CD14-positive monocyte (primary cell): ENCODE measurements at places on chromosomes 2 and 18.
A peak's percentile ranks its signal among the peaks of the same experiment; 100 is the strongest.

DNA sequence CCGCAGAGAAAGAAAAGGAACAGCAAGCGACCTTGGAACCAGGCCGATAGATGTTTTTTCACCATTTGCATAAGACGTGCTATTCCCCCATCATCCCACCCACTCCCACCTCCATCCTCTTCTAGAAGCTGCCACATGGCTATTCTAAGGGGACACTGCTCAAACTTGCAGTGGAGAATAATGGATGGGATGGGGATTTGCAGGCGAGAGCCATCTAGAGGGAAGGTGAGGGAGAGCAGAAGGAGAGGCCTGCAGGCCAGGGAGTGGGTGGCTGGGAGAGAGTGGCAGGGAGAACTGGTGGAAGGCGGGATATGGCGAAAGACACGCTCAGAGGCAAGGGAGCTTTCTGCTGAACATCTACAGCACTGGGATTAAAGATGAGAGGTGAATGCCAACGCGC is 84.9 kb downstream of the MAPK4 start:
- DNase-seq: no peak

GRCh38 chr18:2121224-2121623 is 450.1 kb downstream of the METTL4 start:
- no peak for DNase-seq

DNA sequence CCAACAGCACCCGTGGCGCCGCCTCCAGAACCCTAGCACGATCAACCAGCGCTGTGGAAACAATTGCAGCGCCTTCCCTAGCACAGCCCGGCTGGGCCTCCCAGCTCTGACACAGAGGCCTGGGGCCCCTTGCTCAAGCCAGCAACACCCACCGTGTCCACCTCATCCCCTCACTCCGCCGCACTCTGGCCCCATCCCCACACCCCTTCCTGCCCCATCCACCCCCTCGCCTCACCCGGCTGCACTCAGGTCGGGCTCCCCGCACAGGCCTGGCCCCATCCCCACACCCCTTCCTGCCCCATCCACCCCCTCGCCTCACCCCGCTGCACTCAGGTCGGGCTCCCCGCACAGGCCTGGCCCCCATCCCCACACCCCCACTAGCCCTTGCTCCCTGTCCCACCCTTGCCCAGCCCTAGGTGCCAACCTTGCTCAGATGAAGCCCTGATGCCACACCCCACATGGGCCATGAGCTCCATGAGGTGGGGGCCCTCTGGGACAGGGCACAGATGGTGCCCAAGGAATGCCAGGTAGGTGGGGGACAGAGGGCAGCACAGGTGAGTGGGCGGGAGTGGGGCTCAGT is 28.7 kb downstream of the KIF1A start:
- DNase-seq: no peak

DNA sequence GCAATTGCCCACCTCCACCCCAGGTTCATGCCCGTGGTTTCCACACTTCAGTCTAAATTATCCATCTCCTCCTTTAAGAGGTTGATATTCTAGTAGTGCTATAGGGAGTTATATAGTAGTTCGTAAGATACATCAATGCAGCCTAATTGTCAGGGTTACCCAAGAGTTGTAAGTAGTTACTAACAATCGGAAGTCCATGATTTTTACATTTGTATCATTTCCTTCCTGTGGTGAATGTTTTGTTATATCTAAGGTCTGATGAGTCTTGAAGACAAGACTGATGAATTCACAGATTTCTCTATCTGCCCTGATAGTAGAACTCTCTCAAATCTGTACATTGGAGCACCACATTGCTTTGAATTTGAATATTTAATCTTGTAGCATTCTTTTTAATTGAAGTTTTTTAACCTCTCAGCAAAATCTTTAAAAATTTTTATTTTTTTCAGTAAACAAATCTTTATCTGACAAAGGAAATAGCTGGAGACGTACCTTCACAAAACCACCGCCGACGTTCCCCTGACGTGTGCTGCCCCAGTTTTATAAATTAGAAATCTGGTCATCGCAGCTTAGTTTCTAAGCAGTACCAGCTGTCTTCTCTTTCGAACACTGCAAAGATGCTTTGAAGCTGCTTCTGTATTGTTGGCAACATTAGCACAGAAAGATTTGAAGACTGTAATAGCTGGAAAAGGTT is 264.5 kb downstream of the SOCS6 start:
- DNase-seq: no peak

DNA sequence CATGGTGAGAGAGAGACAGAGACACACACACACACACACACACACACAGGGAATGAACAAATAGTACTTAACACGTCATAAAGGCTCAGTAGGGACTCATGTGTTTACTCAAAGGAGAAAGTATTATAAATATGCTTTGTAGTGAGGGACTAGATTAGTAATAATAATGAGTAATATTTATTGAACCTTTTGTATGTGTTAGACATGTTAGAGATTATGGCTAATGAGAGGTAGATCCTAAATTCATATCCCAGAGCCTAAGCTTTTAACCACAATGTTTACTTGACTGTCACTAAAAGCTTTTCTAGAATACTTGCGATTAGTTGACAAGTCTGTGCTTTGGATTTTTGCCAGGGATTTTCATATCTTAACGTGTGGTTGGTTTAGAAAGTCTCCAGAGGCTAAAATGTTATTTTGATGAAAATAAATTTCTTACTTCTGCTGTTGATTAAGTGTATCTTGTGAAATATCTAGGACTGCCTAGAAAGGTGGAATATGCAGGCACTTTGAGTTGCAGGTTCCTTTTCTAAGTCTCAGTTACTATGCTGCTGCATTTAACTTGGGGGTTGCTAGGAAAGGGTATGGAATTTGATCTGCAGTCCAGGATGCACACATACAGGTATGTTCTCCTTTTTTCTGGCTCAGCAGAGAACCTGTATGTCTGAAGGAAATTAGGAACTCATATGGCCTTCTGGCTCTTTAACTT is 64.5 kb downstream of the UBR3 start:
- no peak for DNase-seq

- no peak for DNase-seq
These were observed 1528.2 kb upstream of the ZEB2 start for GRCh38 chr2:146048141-146048540.

- peak; percentile 43 for DNase-seq
These were observed 40.1 kb upstream of the NDUFV2 start for GRCh38 chr18:9062418-9062751.

DNA sequence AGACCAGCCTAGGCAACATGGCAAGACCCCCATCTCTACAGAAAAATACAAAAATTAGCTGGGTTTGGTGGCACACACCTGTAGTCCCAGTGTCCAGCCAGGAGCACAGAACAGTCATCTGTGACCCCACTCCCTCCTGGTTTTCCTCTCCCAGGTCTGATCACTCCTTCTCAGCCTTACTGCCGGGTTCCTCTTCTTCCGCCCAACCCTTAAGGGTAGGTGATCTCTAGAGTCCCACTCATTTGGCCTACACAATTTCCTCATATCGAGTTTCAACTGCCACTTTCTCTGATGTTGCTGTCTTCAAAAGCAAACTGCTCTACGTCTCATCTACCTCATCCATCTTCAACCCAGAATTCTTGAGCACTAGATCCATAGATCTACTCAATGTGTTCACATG is 13.4 kb upstream of the MAT2A start:
- DNase-seq: no peak

GRCh38 chr2:176128172-176128981 is 1.1 kb upstream of the HOXD8 start:
- no peak for DNase-seq

- no peak for DNase-seq
These were observed 158.9 kb downstream of the TWIST2 start for GRCh38 chr2:239006622-239007285.

DNA sequence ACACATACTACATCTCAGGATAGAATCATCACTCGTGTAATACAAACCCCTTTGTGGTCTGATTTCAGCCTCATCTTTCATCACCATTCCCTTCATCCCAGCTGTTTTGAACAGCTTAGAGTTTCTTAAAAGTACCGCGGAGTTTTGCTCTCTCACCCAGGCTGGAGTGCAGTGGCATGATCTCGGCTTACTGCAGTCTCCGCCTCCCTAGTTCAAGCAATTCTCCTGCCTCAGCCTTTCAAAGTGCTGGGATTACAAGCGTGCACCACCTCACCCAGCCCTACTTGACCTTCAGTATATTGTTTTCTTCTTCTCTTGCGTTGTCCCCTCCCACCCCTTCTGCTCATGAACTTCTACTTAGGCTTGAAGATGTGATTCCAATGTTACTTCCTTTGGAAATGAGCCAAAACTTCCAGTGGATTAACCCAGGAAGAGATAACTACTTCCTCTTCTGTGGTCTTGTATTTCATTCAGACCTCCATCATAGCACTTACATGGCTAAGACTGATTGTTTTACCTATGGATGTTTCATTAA is 15.8 kb downstream of the ERLEC1 start:
- no peak for DNase-seq

- no peak for DNase-seq
These were observed 87.3 kb upstream of the RMDN2 start for GRCh38 chr2:37837628-37838328.

- DNase-seq: no peak
These were observed 206.2 kb downstream of the NCKAP5 start for GRCh38 chr2:133362061-133362476.

DNA sequence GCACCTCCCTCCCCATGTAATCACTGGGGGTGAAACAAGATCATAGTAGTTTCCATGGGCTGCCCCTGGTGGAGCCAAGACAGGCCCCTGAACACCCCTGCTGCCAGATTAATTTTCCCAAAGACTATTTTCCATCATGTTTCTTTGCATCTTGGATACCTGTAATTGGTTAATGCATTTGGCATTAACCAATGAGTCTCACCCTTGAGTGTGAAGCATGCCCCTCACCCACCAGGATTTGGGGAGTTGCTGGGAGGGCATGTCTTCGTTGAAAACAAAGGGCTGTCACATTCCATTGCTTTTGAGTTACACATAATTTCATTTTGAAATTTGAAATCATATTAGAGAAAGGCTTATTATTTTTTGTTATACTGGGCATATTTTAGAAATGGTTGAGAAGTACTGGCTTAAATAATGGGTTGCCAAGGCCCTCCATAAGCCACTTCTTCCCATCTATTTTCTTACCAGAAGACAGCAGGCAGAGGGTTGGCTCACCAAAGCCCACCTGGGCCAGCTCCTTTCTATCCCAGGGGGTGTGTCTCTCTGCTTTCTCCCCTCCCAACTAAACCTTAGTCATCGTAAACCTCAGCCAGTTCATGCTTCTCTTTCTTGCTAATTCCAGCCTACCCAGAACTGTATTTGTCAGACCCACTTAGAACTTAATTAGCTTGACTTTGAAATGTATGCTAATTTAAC is 51.8 kb downstream of the ATIC start:
- DNase-seq: no peak

- no peak for DNase-seq
These were observed 13.7 kb downstream of the INO80C start for GRCh38 chr18:35484034-35484433.

GRCh38 chr18:3612315-3612714 is 162.3 kb downstream of the TGIF1 start:
- peak; percentile 48 for DNase-seq

GRCh38 chr18:73784853-73785252 is 362.8 kb downstream of the FBXO15 start:
- DNase-seq: no peak

- no peak for DNase-seq
These were observed 59.5 kb downstream of the TMEM131 start for GRCh38 chr2:97936199-97936598.

- no peak for DNase-seq
These were observed 152.9 kb upstream of the EPAS1 start for GRCh38 chr2:46144133-46144800.

- DNase-seq: no peak
These were observed 1324.5 kb upstream of the PIK3C3 start for GRCh38 chr18:40630496-40630895.

GRCh38 chr18:39208190-39208589 is 1642.6 kb upstream of the CELF4 start:
- DNase-seq: no peak

DNA sequence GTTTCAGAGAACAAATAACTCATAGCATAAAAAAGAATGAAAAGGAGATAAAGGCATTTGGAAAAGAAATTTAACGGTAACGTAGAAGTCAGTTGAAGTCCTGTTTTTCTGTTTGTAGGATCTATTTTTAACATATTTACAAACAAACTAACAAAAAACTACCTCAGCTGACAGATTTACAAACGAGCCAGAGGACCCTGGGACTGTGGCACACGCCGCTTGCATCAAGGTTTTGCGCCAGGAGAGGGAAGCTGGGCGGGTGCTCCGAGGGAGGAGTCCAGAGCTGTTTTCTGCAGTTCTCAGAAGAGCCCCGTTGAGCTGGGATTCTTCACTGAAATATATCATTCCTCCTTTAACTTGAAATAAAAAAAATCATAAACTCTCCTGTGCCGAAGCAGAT is 13.6 kb upstream of the TMEM18 start:
- DNase-seq: no peak
